Retina (tissue), 1 donor: ENCODE measurements at places on chromosomes 6 and 20.

GRCh38 chr20:42155586-42155985 lies 537.4 kb upstream of the CHD6 start:
- DNase-seq: no peak

DNA sequence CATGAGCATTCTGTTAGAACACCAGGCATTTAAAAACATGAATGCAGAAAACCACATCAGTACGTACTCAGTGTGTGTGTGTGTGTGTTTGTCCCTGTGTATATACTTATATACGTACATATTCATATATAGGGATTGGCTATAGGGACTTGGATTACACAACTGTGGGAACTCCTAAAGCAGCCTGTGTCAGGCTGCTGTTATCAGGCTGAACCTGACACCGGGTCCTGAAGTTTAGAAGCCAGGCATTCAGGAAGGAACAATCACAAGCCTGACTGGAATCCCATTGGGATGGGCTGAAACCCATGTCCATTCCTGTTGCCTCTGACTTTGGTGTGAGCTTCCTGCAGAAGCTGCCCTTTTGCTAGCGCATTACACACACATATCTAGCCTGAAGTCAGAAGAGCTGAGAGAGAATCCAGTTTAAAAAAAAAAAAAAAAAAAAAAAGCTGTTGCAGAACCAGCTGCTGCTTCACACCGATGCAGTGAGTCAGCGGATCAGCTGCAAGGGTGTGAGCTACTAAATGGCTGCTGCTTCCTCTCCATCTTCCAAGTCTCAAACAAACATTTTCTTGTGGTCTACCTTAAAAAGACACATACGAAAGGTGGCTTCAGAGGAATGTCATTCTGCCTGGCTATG lies 348.1 kb downstream of the THBS2 start:
- DNase-seq: no peak

DNA sequence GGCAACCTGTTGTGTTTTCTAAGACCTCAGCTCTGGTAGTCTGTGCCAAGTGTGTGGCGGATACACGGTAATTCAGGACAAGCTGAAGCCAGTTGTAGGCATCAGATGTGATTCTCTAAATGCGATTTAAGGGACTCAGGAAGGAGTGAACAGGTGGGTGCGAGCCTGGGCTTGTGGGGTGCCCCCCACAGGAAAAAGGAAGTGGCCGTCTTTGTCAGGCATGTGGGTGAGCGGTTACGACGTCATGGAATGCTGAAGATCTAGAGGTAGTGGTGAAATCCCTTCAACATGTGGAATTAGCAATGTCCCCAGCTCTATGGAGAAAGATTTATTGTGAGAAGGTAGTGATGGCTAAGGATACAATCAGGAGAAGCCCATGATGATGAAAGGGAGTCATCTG lies 95.1 kb upstream of the EXOC2 start:
- DNase-seq: no peak

GRCh38 chr6:153001767-153002612 lies 519 bp downstream of the MTRF1L start:
- no peak for DNase-seq

DNA sequence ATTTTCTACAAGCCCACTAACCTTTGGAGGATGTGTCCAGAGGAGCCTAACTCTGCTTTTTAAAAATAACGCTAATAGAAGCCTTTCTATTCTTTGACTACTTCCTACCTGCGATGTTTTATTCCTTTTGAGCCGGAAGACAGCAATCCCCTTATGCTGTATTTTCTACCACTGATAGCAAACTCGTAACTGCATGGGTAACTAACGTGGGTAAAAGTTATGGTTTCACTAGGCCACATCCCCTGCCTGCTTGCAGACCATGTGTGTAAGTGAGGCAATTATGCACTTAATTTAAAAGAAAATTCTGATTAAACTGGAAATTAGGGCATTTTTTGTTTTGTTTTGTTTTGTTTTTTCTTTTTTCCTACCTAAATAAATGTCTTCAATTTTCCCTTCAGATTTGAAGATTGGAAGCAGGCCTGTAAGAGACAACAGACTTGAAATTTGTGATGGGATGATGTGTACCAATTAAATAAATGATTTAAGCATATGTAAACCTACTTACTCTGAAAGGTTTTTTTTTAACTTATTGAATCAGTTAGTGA lies 931 bp downstream of the UFL1 start:
- DNase-seq: no peak

GRCh38 chr6:170314983-170315382 lies 8.4 kb downstream of the FAM120B start:
- no peak for DNase-seq

DNA sequence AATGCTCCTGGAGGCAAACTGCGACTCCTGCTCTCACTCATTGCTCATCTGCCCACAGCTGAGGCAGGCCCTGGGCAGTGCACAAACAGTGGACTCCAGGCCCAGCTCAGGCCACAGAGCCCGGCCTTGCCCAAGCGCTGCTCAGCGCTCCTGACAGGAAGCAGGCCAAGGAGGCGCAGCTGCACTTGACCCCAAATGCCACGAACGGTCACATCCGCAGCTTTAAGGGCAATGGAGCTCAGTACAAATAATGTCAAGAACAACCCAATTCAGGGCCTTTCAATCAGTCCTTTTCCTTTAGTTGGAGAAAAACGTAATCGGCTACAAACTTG lies 33.8 kb downstream of the RRBP1 start:
- DNase-seq: no peak

DNA sequence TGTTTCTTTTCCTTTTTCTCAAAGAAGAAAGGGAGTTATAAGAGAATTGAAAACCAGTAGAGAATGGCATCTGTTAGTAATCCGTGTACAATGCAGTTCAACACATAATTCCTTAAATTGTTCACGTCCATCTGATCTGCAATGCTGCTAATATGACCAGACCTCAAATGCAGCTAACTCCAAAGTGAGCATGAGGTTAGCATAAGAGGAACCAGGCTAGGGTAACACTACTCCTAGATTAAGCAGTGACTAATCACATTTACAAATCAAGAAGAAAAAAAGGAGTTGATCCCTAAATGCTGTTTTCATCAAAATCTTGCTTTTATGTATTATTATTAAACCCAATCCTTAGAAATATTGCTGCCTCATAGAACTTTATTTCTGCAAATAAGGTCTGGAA lies 432.7 kb upstream of the ARID1B start:
- DNase-seq: no peak

GRCh38 chr6:65199121-65199520 lies 507.9 kb downstream of the EYS start:
- DNase-seq: no peak

- no peak for DNase-seq
These were observed 439.8 kb upstream of the JARID2 start for GRCh38 chr6:14806101-14806500.

DNA sequence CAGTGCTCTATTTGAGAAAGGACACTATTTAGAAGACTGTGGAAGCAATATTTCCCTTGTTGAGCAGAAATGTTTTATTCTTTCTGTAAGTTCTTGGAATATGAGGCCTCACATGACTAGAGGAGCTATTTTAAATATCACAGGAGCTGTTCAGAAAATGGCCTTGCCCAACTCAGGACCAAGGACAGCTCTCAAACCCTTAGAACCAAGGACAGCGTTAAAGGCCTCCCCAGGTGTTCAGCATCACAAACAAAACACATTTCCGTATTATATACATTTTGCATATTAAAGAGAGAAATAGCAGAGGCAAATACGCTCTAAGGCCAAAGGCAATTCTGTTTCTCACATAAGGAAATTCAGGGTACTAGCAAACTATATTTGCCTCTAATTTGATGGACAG lies 631.4 kb downstream of the CDH26 start:
- no peak for DNase-seq

- DNase-seq: no peak
These were observed 8.5 kb downstream of the HMGN3 start for GRCh38 chr6:79225717-79226599.
